Airway epithelial cell (primary cell): ENCODE measurements at places on chromosomes 4 and X. TPM values are rescaled to one million over a fixed set of nuclear protein-coding genes. Genes with fewer than 3 reads are reported as not detected.

The ADAM29 gene
- not detected in 2 replicates for total RNA-seq

The FAM149A gene
- total RNA-seq: 1.3 and 2.4 TPM in 2 replicates

The STPG2 gene
- total RNA-seq: not detected in 2 replicates

The TNMD gene
- total RNA-seq: not detected in 2 replicates

The PDGFRA gene
- total RNA-seq: 1.1 and 2.2 TPM in 2 replicates

The WDR17 gene
- 0.09 and 0.21 TPM in 2 replicates for total RNA-seq

The MXRA5 gene
- total RNA-seq: 0.28 and 0.85 TPM in 2 replicates

The GPM6B gene
- 2.8 and 5.7 TPM in 2 replicates for total RNA-seq

The DGAT2L6 gene
- total RNA-seq: not detected in 2 replicates

The NOX1 gene
- total RNA-seq: not detected in 2 replicates

The GAGE12E gene
- not detected in 2 replicates for total RNA-seq

The GK gene
- total RNA-seq: 3.6 and 4.3 TPM in 2 replicates

The PPM1K gene
- 3.2 and 9.0 TPM in 2 replicates for total RNA-seq

The TBCK gene
- 12.8 and 16.0 TPM in 2 replicates for total RNA-seq

The SLC49A3 gene
- total RNA-seq: 0.42 and 0.63 TPM in 2 replicates
